ENCODE measurements at places on chromosomes 3 and 15.

GRCh38 chr3:149790268-149790667, 2.1 kb downstream of the ANKUB1 start:
- no peak for DNase-seq

- no peak for DNase-seq
These were observed 28.4 kb upstream of the CHST2 start for GRCh38 chr3:143090976-143091837.

DNA sequence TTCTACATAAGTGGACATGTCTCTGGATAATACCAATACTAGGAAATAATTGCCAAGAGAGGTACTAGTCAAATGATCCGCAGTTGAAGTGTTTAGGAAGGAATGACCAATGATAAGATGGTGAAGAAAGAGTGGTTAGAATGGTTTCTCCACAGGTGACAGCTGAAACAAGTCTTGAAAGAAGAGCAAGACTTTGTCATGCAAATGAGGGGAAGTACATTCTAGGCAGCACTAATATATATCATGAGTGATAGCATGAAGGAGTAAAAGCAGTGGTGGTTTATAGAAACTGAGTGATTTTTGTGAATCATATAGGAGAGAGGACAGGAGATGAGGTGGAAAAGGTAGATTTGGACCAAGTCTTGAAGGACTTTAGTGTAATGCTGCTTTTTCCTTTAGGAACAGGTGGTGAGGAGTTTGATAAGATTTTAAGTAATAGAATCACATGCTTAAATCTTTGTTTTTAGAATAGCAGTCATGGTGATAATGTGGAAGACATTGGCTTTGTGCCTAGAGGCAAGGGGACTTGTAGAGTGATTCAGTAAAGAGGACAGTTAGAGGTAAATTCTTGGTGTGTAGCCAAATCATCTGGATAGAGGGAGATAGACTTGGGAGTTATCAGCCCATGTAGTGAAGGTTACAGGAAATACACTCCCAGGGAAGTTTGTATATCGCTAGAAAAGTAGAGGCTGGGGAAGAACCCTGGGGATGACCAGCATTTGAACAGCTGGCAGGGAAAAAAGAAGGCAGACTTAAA, 31.9 kb downstream of the SLMAP start:
- no peak for DNase-seq

GRCh38 chr3:14806641-14807263, 12.0 kb upstream of the FGD5 start:
- no peak for DNase-seq

GRCh38 chr15:25714538-25714840, 148.6 kb downstream of the ATP10A start:
- DNase-seq: no peak

GRCh38 chr3:141840737-141841544, 35.5 kb upstream of the ATP1B3 start:
- no peak for DNase-seq

- no peak for DNase-seq
These were observed 1064.5 kb downstream of the ZPLD1 start for GRCh38 chr3:103499132-103499900.

DNA sequence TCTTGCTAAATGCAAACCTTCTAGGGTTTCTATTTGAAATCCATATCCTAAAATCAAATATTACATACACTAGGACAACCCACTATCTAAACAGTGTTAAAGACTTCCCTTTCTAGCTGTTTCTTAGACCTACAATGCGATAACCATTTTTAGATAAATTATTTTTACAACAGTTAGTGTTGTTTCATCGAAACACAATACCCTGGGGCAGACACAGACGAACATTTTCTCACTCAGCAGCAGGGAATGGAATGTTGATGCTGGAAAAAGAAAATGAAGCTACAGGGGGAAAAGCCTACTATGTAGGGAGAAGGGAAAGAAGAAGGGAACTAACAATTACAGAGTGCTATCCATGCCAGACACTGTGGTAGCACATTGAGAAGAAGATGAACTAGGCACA, 6.0 kb upstream of the HERC1 start:
- DNase-seq: no peak

DNA sequence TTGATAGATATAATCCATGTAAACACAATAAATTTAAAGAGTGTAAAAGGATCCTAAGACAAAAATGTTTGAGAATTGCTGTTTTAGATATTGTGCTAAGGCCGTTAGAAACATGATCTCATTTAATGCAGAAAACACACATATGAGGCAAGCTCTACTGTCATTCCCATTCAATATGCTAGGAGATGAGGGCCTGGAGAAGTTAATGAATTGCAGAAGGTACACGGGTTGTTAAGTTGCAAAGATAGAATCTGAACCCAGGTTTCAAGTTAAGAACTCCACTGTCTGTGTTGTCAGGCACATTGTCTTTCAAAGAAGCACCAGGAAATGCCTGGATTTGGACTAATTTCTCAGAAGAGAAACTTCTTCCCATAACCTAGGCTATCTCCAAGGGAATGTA, 65.1 kb upstream of the SAMMSON start:
- no peak for DNase-seq

GRCh38 chr15:38994310-38994709, 429.7 kb upstream of the RASGRP1 start:
- no peak for DNase-seq

- DNase-seq: no peak
These were observed 14.1 kb downstream of the IL17RD start for GRCh38 chr3:57151021-57151449.

DNA sequence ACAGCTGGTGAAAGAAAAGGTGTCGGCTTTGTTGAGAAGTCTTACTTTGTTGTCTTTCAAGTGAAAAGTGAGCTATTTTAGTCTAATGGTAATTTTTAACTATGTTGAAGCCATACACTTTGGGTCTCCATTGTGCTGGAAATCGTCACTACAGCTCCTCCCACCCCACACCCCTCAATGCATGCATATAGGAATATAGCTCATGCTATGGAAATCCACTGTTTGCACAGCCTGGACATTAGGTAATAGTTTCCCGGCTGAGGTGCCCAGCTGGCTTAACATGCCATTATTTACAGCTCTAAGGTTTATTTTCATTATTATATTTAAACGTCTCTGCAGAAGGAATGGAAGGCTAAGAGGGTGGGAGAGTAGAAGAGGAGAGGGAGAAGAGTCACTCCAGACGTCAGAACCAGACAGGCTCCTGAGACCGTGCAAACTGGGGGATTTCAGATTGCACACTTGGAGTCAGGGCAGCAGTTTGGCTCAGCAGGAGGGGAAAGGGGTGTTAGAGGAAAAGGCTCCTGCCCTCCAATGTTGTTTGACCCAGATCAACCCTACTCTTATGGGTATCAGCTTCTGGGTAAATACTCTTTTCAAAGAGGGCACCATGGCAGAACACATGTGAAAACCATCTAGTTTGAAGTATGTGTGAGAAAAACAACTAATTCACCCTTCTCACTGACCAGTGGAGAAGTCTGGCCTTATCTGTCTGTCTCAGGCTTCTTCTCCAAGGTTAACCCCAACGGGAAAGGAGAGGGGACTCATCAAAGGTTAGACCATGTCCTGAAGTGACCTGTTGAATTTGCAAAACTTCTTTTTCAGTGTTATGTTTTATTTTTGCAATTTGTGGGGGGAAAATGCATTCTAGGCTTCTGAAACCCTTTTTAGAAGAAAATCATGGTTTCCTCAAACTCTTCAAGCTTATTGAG, 218.7 kb upstream of the CTDSPL start:
- no peak for DNase-seq

GRCh38 chr15:89991312-89991711, 9.8 kb upstream of the ZNF710 start:
- DNase-seq: no peak

DNA sequence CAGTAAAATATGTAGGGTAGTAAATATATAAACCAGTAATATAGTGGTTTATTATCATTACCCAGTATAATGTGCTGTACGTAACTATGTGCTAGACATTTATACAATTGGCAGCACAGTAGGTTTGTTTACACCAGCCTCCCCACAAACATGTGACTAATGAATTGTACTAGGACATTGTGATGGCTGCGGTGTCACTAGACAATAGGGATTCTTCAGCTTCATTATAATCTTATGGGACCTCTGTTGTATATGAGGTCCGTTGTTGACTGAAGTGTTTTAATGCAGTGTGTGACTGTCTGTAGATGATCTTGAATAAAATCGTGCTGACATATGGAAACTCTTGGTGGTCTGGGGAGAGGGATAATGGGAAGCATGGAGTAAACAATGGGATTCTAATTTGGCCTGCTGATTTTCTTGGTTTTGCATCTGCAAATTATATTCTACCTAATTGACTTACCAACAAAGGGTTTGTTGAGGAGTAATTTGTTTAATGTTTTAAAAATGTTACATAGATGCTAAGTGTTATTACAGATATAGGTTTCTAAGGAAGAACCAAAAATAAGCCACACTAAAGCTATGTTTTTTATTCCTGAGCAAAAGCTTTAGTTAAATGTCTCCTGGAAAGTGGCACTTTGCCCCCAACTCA, 496.5 kb upstream of the TBL1XR1 start:
- no peak for DNase-seq

- DNase-seq: no peak
These were observed 15.7 kb downstream of the PTH1R start for GRCh38 chr3:46893146-46893748.

DNA sequence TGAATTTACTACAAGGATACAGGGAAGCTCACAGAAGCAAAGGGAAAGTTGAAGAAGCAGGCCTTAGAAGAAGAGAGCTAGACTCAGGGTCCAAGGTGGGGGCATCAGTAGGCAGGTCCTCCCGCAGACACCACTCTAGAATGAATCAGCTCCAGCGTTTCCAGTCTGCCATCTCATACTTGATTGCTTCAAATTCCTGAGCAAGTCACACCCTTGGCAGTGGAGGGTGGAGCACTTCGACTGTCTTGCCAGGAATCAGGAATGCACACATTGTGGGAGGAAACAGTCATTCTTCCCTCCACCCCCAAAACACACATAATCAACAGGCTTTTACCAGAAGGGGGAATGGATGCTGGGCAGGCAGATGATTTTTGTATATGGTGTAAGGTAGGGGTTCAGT, 78.5 kb downstream of the CHCHD6 start:
- DNase-seq: no peak

DNA sequence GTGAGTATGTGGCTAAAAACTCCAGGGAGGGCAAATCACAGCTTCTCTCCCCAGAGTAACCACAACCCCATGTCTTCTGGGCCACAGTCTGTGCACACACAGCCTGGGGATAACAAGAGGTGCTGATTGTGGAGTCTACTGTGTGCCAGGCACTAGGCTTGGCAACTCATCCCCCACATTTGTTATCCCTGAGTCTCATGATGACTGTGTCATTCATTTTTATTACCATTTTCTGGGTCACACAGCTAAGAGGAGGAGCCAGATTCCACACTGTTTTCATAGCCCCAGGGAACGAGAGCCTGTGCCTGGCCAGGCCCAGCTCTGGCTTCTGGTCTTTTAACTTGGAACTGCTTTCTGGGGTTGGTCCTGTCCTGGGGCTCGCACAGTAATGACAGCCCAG, 34.5 kb downstream of the ESYT3 start:
- DNase-seq: no peak

DNA sequence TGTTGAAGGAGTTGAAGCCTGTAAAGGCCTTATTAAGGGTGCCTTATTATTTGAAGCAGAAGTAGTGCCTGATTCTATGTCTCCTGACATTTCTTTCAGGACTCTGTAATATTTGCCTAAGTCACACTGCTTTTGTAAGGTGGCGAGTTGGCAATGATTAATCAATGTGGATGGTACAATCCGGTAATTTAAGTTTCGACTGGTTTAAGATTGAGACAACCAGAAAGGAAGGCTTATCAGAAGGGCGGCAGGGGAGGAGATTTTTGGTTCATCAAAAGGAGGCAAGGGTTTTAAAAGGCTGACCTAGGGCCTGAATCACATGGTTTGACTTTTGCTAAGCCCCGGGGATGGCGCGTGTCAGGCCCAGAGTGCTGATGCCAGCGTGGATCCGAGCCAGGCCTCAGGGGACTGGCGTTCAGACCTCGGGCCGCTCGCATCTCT, 830 bp upstream of the RNF13 start:
- no peak for DNase-seq

DNA sequence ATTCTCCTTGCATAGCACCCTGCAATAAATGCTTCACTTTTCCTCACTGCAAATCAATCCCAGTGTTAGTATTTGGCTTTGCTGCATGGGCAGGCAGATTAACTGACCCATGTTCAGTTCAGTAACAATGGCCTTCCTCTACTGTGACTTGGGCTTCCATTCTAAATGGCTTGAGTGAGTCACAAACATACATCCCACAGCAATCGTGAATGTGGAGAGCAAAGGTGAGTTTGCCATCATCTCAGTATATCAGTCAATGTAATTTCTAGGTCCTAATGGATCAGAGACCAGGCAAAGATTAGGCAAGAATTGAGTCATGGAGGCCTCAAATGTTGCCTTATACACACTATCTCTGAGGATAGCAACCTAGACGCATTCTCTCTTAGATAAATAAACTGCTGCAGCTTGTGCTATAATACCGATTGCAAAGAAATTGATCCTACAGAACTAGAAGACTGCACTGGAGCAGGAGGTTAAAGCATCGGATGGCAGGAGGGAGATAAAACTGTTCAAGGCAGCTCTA, 8.3 kb upstream of the ATP8B4 start:
- no peak for DNase-seq

- no peak for DNase-seq
These were observed 50.6 kb upstream of the SLC6A1 start for GRCh38 chr3:10941972-10942371.

DNA sequence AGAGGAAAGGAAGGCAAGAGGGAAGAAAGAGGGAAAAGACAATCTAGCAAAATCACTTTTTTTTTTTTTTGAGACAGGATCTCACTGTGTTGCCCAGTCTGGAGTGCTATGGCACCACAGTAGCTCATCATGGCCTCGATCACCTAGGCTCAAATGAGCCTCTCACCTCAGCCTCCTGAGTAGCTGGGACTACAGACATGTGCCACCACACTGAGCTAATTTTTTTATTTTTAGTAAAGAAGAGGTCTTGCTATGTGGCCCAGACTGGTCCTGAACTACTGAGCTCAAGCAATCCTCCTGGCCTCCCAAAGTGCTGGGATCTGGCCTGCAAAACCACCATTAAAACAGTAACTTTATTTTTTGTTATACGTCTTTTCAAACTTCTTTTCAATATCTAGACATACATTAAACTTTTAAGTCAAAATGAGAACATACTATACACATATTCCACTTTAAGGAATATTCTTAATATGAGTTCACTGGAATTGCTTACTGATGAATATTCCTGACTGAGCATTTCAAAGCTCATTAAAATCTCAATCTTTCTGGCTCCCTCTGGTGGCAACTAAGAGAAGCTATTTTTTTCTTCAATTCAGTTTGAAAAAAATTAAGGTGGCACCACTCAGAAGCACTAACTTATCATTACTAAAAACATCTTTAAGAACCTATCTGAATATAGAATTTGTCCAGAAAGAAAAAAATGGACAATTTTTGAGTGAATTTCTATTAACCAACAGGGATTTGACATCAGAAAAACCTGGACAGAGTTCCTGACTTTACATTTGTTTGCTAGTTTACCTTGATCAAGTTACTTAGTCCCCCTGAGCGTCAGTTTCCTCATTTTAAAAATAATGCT, 40.9 kb downstream of the UACA start:
- peak; percentile 23 for DNase-seq

- no peak for DNase-seq
These were observed 802 bp downstream of the RCN2 start for GRCh38 chr15:76932135-76932966.

GRCh38 chr15:100196326-100197058, 145.3 kb downstream of the ADAMTS17 start:
- no peak for DNase-seq
